ENCODE measurements at places on chromosomes 11 and 22. TPM values are rescaled to one million over a fixed set of nuclear protein-coding genes. Genes with fewer than 3 reads are reported as not detected.

The NAV2 gene
- 19.9 TPM for total RNA-seq

The C22orf42 gene
- total RNA-seq, result not detected

The SCGB1C1 gene
- total RNA-seq, result not detected

The ZNF280B gene
- total RNA-seq, result 1.1 TPM

The LRRC32 gene
- total RNA-seq, result 7.5 TPM

The PTS gene
- 86.8 TPM for total RNA-seq

The ZBTB16 gene
- under 0.01 TPM for total RNA-seq

The MPPED1 gene
- total RNA-seq, result not detected

The ACCSL gene
- not detected for total RNA-seq

The OR5B21 gene
- not detected for total RNA-seq

The ATP6V1E1 gene
- 168 TPM for total RNA-seq

The IPO7 gene
- total RNA-seq, result 150 TPM

The C11orf97 gene
- not detected for total RNA-seq

The CCDC73 gene
- total RNA-seq, result not detected

The GLYAT gene
- total RNA-seq, result not detected

The EXPH5 gene
- 1.1 TPM for total RNA-seq
